SJSA1 (cell line): ENCODE measurements at places on chromosomes 7 and 10. TPM values are rescaled to one million over a fixed set of nuclear protein-coding genes. Genes with fewer than 3 reads are reported as not detected.

DNA sequence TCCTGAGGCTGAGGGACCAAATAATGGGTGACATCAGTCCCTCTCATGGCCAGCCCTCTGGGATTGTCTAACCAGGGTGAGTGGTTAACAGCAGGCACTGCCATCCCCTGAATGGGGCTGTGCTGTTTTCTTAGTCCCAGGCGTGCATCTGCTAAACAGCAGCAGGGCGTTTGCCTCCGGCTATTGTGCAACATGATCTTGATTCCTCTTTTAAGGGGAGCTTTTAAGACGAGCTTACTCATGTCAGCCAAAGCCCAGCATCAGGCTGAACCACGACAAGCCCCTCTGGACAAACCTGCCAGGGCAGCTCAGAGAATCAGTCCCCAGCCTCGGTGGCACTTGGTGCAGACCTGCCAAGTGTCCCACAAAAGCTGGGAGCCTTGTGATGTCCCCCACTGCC, 16.2 kb upstream of the IGFBP3 start:
- no peaks in the 10 kb centered on the region for H3K36me3 ChIP-seq
- H3K27ac ChIP-seq, result no peak overlapping the region
- no peak overlapping the region for H3K4me3 ChIP-seq
- no peaks in the 10 kb centered on the region for H3K27me3 ChIP-seq

GRCh38 chr7:129163875-129164544, 19.5 kb downstream of the TSPAN33 start:
- no peaks in the 10 kb centered on the region for H3K36me3 ChIP-seq
- H3K27ac ChIP-seq, result no peak overlapping the region
- H3K27me3 ChIP-seq, result no peaks in the 10 kb centered on the region
- peaks cover 3% of the 10 kb centered on the region for H3K4me1 ChIP-seq
- H3K4me3 ChIP-seq, result no peak overlapping the region

DNA sequence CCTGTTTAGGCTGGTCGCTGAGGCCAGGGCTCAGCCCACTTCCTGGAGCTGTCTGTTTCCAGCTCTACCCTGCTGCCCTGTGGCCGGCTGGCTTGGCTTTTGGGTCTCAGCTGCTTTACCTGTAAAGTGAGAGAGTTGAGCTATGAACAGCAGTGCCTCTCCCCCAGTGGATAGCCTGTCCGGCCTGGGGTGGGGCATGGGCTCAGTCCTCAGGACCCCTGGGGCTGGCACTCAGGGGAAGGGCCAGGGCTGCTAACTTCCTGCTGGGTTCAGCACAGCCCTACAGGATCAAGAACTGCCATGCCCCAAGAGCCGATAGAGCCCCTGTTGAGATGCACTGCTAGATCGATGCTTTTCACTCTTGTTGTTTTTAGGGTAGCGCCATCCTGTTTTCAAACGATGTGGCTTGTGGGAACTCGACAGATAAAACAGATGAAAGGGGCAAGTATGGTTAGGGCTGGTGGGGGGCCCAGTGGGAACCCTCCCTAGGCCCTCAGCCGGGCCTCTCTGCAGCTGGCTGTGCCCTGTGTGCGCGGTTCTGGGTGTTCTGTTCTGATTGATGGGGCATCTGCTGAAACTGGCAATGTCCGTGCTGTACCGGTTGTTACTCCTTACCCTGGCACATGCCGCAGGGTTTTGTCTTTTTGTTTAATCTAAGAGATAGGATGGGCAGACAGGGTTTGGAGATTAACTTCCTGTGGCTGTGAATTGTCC, 10.0 kb upstream of the SFRP5 start:
- no peak for DNase-seq
- no peak overlapping the region for H3K27ac ChIP-seq
- H3K4me3 ChIP-seq, result no peak overlapping the region
- no peaks in the 10 kb centered on the region for H3K36me3 ChIP-seq

DNA sequence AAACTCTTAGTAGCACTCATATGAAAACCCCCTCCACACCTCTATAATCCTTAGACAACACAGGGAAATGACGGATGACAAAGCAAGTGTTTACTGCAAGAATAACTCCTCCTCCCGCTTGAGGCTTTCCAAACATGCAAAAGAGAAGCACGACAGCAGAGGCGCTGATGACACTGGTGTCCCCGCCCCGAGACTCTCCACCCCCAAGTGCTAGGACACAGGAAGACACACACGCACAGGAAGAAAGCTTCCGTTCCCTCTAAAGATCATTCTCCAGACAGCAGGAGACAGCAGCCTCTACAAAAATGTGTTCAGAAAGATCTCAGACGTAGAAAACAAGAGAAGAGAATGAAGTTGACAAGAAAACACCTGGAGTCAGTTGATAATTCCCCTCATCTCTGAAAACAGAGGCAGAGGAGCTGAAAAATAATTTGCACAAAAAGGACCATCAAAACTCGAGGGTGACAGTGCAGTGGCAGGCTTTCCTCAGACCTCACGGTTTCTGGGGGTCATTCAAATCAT, 90.2 kb downstream of the DLG5 start:
- H3K4me1 ChIP-seq, result no peaks in the 10 kb centered on the region
- H3K36me3 ChIP-seq, result peaks cover 75% of the 10 kb centered on the region
- H3K27ac ChIP-seq, result no peak overlapping the region
- H3K27me3 ChIP-seq, result no peaks in the 10 kb centered on the region
- H3K4me3 ChIP-seq, result no peak overlapping the region
- DNase-seq, result no peak

- no peak overlapping the region for H3K27ac ChIP-seq
- no peaks in the 10 kb centered on the region for H3K4me1 ChIP-seq
- H3K27me3 ChIP-seq, result no peaks in the 10 kb centered on the region; the same call in 1 of the 2 replicates
Observed at GRCh38 chr10:103584216-103585010, 90.9 kb downstream of the NEURL1 start.

GRCh38 chr10:63696205-63696604, 175.0 kb downstream of the REEP3 start:
- peaks cover 17% of the 10 kb centered on the region for H3K4me1 ChIP-seq
- DNase-seq, result no peak
- H3K36me3 ChIP-seq, result no peaks in the 10 kb centered on the region
- no peak overlapping the region for H3K4me3 ChIP-seq
- H3K27ac ChIP-seq, result no peak overlapping the region

DNA sequence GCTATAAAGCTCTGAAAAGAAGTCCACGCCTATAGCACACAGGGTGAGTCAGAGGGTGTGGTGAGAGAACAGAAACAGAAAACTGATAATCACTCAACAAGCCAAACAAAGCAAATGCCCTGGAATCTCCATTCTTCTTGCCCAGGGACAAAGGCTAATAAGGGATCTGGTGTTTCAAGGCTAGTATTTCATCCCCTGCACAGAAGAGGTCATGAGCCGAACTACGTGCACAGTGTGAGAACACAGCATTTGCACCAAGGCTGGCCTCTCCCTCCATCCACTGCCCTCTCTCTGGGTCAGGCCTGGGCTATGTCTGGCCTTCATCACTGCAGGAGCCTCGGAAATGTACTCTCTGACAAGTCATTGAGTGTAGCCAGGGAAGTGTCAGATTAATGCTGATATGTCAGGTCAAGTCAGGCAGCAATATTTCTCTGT, 42.7 kb downstream of the PRR15 start:
- H3K27ac ChIP-seq, result peak overlapping the region; percentile 23; the same call in 1 of the 2 replicates
- DNase-seq, result peak; percentile 54
- no peaks in the 10 kb centered on the region for H3K36me3 ChIP-seq
- peaks cover 41% of the 10 kb centered on the region for H3K4me1 ChIP-seq
- no peaks in the 10 kb centered on the region for H3K27me3 ChIP-seq

- H3K4me1 ChIP-seq, result no peaks in the 10 kb centered on the region
- no peaks in the 10 kb centered on the region for H3K36me3 ChIP-seq
- H3K4me3 ChIP-seq, result no peak overlapping the region
- H3K27ac ChIP-seq, result no peak overlapping the region
Observed at GRCh38 chr7:139557857-139558581, 34.5 kb downstream of the CLEC2L start.

DNA sequence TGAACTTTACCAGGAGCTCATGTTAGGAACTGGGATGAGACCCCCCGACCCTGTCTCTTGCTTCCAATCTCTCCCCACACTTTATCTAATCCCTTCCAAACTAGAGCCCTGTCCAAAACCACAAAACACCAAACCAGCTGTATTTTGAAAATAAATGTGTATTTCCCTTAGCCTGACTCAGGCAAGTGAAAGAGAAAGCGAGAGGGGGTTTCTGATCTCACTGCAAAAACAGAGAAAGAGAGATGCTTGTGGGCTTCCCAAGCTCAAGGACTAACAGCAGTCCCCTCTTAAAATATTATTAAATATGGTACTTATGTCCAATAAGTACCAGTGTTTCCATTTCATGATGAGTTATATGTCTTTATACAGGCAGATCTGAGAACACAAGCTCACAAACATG, 122.0 kb downstream of the AGMO start:
- no peaks in the 10 kb centered on the region for H3K4me1 ChIP-seq
- H3K4me3 ChIP-seq, result no peak overlapping the region
- no peaks in the 10 kb centered on the region for H3K36me3 ChIP-seq
- no peak for DNase-seq

GRCh38 chr7:120344276-120344675, 71.3 kb downstream of the KCND2 start:
- H3K4me3 ChIP-seq, result no peak overlapping the region
- no peak for DNase-seq
- H3K4me1 ChIP-seq, result no peaks in the 10 kb centered on the region
- no peaks in the 10 kb centered on the region for H3K27me3 ChIP-seq
- H3K36me3 ChIP-seq, result no peaks in the 10 kb centered on the region

DNA sequence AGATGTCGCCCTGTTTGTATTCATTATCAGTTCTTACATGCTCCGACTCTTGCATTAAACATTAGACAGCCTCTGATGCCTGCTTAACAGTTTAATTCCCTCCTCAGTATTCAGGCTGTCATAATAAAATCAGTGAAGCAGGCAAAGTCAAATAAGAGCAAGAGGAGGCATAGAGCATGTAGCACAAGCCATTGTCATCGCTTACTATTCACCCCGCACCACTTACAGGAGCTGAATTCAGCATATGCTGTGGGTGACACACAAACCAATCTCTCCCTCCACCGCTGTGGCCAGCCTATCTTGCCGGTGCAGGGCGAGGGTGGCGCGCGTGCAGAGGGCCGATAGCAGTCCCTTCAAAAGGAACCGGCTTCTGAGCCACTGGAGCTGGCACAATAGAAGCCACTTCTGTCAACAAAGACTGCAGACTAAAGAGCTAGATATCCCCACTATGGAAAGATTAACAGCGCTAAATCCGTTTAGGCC, 433.2 kb upstream of the MGMT start:
- H3K27ac ChIP-seq, result no peak overlapping the region
- no peaks in the 10 kb centered on the region for H3K4me1 ChIP-seq

DNA sequence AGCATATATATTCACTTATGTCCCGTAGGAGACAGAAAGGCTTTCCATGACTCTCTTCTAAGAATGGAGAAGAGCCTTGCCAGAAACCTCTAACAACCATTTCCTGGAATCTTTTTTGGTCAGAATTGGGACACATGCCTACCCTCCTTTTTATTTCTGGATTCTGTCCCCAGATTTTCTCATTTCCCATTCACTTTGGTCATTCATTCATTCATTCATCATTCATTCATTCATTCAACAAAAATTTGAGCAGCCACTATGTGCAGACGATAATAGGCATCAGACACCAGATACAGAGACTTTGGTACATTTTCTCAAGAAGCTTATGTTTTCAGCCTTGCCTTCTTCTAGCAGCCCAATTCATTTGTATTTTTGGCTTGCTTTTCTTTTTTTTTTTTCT, 6.0 kb downstream of the ENTPD7 start:
- no peak overlapping the region for H3K27ac ChIP-seq
- no peaks in the 10 kb centered on the region for H3K27me3 ChIP-seq
- peaks cover 29% of the 10 kb centered on the region for H3K4me1 ChIP-seq
- no peak for DNase-seq
- no peak overlapping the region for H3K4me3 ChIP-seq

DNA sequence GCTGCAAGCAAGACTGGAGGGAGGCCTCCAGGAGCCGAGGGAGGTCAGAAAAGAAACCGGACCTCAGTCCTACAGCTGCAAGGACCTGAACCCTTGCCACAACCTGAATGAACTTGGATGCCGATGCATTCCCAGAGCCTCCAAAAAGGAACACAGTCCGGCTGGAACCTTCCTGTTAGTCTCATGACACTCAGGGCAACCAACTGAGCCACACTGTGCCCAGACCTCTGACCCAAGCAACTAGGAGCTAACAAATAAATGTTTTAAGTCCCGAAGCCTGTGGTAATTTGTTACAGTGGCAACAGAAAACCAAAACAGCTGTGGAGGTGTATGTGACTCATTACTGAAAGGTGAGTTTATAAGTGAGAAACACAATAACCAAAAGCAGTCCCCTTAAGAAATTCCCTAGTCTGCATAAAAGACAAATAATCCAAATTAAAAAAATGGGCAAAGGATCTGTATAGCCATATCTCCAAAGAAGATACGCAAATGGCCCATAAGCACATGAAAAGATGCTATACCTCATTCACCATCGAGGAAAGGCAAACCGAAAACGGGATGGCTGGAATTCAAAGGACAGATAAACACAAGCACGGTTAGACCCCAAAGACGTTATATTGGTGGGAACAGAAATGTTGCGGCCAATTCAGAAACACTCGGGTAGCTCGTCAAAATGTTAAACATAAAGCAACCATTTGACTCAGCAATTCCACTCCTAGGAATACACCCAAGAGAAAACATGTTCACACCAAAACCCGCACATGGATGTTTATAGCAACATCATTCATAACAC, 24.8 kb downstream of the GNA12 start:
- peak overlapping the region; percentile 99 for H3K27ac ChIP-seq
- no peaks in the 10 kb centered on the region for H3K36me3 ChIP-seq
- DNase-seq, result no peak
- no peaks in the 10 kb centered on the region for H3K27me3 ChIP-seq
- peaks cover 83% of the 10 kb centered on the region for H3K4me1 ChIP-seq

The SPDYE5 gene
- not detected in 2 replicates for total RNA-seq

The RBAK gene
- 7.5 and 8.4 TPM in 2 replicates for total RNA-seq

The LGI1 gene
- 0.21 TPM in 1 of 2 replicates, not detected in the other for total RNA-seq

The BAIAP2L1 gene
- 15.9 and 16.9 TPM in 2 replicates for total RNA-seq

The PRR15 gene
- not detected in 2 replicates for total RNA-seq

The ZCWPW1 gene
- total RNA-seq, result 1.1 and 1.2 TPM in 2 replicates

The CYP2C19 gene
- total RNA-seq, result not detected in 2 replicates

The ABCB8 gene
- total RNA-seq, result 24.6 and 38.2 TPM in 2 replicates

The KIAA1217 gene
- 1.1 TPM in 2 replicates for total RNA-seq

The DPCD gene
- total RNA-seq, result 34.8 and 60.6 TPM in 2 replicates

The LIPJ gene
- total RNA-seq, result not detected in 2 replicates
